NCI-H187 (cell line): ENCODE measurements at places on chromosomes 1 and 21.

GRCh38 chr1:25342846-25343245, 4.7 kb downstream of the TMEM50A start:
- no peak for DNase-seq

- no peak for DNase-seq
These were observed 199.8 kb downstream of the CRB1 start for GRCh38 chr1:197467881-197468280.

DNA sequence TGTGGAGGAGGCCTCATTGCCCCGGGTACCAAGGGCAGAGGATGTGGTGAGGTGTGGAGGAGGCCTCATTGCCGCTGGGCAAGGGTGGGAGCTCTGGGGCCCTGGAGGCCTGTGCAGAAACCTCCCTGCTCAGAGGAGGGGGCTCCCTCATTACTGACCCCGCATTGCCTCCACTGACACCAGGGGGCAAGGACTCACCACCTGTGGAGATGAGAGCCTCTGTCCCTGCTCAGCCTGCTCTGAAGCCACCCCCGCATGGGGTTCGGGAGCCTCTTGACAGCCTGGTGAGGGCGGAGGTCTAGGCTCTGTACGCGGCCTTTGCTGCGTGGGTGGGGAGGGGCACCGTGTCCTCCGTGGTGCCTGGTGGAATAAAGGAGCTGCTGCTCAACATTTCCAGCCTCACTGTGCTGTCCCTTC, 95.0 kb upstream of the COL6A1 start:
- DNase-seq, result no peak

DNA sequence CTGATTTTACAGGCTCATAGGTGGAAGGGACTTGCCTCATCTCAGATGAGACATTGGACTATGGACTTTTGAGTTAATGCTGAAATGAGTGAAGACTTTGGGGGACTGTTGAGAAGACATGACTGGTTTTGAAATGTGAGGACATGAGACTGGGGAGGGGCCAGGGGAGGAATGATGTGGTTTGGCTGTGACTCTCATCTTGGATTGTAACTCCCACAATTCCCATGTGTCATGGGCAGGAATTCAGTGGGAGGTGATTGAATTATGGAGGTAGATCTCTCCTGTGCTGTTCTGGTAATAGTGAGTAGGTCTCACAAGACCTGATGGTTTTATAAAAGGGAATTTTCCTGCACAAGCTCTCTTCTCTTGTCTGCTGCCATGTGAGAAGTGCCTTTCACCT, 20.8 kb downstream of the SCYL3 start:
- no peak for DNase-seq

DNA sequence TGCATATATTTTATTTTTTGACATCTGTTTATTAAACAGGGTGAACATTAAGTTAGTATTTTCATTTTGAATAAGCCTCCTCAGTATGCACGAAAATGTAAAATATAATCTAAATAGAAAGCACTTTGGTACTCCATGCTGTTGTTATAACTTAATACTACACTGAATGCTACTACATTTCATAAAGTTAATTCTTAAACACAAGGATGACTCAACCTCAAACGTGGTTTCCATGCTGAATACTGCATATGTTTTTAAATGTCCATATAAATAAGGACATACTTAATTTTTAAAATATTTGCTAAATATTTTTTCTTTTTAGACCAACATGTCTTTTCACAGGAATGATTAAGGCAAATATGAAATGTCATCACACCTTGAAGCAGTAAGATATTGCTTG, 83.9 kb downstream of the USP24 start:
- DNase-seq, result no peak

DNA sequence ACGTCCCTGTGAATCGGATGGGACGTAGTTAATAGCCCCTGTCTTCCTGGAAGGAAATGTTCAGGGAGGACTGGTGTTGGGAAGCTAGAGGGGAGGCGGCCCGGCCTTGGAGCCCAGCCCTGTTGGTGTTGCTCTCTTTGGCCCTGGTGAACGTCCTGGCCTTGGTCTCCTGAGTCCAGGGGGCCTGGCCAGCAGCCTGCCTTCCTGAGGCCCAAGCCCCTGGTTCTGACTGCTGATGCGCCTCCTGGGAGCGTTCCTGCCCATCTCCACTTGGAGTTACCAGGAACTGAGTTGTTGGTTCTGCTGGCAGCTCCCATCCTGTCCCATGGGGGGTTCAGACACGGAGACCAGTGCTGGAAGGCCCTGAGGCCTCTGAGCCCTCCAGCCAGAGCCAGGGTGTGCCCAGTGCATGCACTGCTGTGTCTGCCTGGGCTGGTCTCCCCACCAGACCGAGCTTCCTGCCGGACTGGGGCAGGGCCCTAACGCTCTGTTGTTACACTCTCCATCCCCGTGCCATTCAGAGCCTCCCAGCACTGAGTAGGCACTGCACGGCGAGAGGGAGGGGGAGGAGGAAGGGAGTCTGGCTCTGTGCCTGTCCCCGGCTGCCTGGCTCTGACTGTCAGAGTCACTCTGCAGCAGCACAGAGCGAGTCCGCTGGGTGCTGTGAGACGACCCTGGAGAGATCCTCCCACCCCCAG, 382.5 kb upstream of the VAMP3 start:
- no peak for DNase-seq

- DNase-seq, result no peak
These were observed 592 bp downstream of the AGRN start for GRCh38 chr1:1020415-1021009.

DNA sequence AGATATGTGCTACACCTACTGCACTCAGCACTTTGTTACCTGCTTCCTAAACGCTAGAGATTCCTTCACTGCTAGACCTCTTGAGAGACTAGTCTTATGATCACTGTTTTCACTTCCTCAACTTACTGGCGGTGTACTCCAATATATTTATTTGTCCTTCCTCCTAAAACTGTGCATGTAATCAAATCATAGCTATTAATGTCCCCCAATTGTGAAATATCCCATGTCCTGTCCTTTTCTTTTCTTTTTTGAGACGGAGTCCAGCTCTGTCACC, 3.4 kb downstream of the SOAT1 start:
- DNase-seq, result no peak

DNA sequence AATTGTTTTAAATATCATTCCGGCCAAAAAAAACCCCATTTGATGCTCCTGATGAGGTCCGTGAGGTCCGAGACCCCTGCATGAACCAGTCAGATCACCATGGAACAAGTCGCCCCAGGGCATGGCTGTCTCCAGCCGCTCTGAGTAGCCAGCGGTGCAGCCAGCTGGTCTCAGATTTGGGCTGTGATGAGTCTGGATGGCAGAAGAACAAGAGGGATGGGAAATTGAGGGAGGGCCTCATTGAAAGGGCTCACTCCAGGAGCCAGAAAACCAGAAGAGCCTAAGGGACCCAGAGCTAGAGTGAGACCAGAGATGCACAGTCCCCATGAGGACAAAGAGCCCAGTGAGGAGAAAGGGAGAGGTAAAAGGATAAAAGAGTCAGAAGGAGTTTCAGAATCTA, 174.0 kb downstream of the TOMM20 start:
- DNase-seq, result no peak

DNA sequence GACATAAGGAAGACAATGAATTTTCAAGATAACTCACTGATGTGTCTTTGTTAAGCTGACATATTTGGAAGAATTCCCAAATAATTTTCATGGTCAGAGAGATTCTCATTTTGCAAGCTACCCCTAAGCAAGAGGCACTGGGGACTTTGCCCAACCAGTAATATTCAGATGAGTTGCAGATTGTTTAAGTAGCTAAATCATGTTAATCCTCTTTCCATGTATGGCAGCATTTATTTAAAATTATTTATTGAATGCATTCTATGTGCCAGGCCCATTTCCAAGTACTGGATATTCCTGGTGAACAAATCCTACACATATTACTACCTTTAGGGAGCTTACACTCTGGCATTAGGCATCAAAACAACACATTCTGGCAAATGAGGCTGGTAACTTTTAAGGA, 56.5 kb upstream of the BACH1 start:
- no peak for DNase-seq
